Nucleus accumbens (tissue), 56 donors: ENCODE measurements at places on chromosomes 3 and 15.

DNA sequence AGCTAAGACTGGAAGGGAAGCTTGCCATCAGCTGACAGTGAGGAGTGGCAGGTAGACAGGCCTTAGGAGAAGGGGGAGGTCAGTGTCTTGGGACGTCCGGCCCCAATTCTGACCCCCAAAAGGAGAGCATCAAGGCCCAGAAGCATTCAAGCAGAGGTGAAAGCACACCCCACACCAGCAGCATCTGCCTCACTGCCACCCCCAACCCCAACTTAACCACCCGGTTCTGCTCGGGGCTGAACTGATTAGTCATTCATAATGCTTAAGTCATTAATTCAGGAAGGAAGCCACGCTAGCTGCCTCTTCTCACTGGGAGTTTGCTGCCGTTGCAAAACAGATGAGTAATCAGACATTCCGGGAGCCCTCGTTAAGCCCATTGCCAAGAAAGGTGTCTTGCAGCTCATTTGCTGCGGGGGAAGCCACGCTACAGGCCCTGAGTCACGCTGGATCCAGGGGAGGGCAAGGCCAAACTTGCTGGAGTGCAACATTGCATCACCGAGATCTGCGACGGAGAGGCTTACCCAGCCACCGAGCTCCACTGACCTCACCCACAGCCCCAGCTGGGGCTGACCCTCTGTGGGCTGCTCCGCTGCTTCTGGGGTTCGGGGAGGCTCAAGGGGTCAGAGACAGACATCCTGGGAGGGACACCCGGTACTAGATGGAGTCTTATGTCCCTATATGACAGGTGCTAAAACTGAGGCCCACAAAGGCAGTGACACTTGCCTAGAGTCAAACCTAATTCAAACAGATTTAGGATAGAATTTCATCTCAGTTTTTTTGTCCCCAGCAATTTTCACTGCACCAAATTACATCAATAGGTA lies 46.4 kb upstream of the HES1 start:
- DNase-seq: no peak

- DNase-seq: no peak
Measured at GRCh38 chr15:57387564-57388076, 11.3 kb downstream of the CGNL1 start.

- no peak for DNase-seq
Measured at GRCh38 chr15:88624971-88625490, 3.9 kb downstream of the AEN start.

- no peak for DNase-seq
Measured at GRCh38 chr3:1734494-1735122, 364.1 kb upstream of the CNTN4 start.

DNA sequence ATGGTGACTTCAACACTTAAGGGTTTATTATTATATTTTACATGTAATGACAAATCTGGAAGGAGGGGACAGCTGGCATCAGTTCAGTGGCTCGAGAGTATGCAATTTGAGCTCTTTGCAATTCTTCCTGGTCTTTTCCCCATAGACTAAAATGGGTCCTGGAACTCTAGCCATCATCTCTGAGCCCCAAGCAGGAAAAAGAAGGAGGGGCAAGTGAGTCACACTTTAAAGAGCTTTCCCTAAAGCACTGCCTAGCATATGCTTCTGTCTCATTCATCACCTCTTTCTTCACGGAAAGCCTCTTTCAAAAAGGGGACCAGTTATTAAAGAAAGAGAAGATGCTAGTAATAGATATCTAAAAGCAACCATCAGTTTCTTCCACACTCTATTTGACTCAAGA lies 466.3 kb downstream of the ZIC1 start:
- DNase-seq: no peak

- DNase-seq: no peak
Measured at GRCh38 chr15:51180011-51180410, 85.3 kb upstream of the TNFAIP8L3 start.

DNA sequence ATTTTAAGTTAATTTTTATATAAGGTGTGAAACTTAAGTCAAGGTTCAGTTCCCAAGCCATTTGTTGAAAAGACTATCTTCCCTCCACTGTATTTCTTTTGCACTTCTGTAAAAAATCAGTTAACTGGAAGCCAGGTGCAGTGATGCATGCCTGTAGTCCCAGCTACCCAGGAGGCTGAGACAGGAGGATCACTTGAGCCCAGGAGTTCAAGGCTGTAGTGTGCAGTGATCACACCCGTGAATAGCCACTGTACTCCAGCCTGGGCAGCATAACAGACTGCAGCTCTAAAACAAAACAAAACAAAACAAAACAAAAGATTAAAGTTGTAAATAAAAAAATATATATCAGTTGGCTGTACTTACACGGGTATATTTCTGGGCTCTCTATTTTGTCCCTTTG lies 33.1 kb upstream of the SEC22A start:
- DNase-seq: no peak

GRCh38 chr15:42404461-42405235 lies 45.3 kb downstream of the CAPN3 start:
- no peak for DNase-seq

- DNase-seq: no peak
Measured at GRCh38 chr15:58260725-58261267, 122.6 kb downstream of the AQP9 start.

DNA sequence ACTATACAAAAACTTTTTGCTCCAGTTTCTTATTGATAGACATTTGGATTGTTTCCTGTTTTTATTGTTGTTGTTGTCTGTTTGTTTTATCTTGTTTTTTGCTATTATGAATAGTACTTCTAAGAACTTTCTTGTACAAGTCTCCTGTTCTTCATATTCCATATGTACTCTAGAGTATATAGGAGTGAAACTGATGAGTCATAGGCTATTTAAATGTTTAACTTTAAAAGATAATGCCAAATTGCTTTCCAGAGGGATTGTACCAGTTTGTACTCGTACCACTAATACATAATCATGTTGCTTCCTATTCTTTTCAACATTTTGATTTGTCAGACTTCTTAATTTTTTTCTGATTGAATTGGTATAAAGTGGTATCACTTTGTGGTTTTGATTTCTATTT lies 19.6 kb downstream of the LRRC49 start:
- no peak for DNase-seq

DNA sequence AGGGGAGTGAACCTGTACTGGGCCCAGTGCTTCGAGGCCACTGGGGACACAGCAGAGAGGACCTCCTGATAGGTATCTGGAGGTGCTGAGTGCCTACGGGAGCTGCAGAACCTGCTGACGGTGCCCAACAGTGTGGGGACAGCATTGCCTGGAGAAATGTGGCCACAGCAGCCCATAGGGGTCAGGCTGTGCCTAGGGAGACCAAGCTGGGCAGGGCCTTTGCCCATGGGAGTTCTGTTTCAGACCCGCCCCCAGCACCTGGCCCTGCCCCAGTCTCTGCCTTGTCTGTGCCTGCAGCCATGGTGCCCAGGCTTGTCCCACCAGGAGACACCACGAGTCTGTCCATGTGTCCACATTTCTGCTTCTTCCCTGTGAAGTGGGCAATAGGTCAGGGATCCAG lies 15.3 kb upstream of the RPL32 start:
- no peak for DNase-seq

DNA sequence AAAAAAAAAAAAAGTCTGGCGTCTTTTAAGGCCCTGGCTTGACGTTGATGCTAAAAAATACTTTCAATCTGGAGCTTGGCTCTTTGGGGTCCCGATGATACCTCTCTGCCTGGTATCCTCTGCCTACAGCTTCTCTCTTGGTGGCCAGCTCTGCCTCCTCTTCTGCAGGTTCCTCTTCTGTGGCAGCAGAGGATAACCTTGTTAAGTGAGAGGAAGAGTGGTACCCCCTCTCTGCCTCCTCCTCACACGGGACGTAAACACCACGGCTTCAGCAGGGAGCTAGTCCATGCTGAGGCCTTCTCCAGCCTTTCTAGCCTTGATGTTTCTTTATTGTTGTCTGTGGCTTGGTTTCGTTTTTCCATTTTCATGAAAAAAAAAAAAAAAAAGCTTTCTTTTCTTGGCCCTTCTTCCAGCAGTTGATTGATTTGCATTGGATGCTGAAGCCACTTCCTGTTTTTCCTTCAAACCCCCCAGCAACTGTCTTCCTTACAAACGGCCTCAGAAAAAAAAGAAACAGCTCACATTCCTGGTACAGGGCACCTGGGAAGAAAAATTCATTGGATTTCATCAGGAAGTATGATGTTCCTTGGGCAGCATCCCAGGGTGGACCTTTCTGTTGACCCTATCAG lies 59.7 kb downstream of the RORA start:
- no peak for DNase-seq

- peak; percentile 82 for DNase-seq
Measured at GRCh38 chr3:179652447-179653095, at the start of gene USP13. TSS of gene USP13 (plus strand) at chr3:179653040. CDS start at chr3:179653226, 186 bp downstream.

GRCh38 chr15:81289910-81290309 lies 34.0 kb downstream of the STARD5 start:
- DNase-seq: no peak

GRCh38 chr3:119294696-119295671 lies 801 bp downstream of the ARHGAP31 start:
- no peak for DNase-seq

- no peak for DNase-seq
Measured at GRCh38 chr3:73719413-73719851, 94.7 kb upstream of the PDZRN3 start.

- no peak for DNase-seq
Measured at GRCh38 chr3:72224804-72225509, 440.0 kb upstream of the PROK2 start.

- no peak for DNase-seq
Measured at GRCh38 chr3:174126990-174127758, 729.6 kb downstream of the NLGN1 start.

- DNase-seq: no peak
Measured at GRCh38 chr3:136783708-136784191, 31.6 kb upstream of the STAG1 start.

DNA sequence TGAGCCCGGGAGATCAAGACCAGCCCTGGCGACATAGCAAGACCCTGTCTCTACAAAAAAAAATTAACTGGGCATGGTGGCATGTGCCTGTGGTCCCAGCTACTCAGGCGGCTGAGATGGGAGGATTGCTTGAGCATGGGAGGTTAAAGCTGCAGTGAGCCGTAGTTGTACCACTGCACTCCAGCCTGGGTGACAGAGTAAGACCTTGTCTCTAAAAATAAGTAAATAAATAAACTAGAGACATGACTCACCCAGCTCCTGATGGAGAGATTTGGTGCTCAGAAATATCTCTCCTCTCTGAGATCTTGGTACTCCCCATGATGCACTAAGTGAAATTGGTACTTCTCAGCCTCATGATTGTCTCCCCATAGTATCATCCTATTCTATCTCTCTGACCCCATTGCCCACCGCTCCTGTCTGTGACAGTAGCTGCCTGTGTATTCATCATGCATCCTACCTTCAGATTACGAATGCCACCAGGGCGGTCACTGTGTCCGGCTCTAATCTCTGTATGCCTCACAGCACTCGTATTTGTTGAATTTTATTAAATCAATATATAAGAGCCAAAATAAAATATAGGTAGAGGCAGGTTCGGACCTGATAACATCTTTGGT lies 50.9 kb downstream of the ABHD2 start:
- no peak for DNase-seq

- DNase-seq: no peak
Measured at GRCh38 chr3:8518138-8518537, 16.5 kb downstream of the LMCD1 start.

DNA sequence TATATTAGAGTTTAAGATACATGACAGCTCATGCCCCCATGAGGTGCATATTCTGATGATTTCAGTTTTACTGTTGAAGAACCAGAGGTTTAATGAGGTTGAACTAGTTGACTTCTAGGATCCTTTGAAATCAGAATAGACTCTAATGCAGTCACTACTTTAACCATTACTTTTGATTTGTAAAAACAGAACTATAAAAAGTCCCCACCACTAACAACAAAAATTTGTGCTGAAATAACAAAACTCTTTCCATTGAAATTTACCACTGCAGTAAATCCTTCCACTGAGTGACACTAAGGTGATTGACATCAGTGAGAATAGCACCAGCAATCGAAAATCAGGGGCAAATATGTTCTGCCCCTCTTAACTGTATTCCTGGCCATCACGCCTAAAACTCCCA lies 214.1 kb downstream of the SHQ1 start:
- DNase-seq: no peak

- DNase-seq: no peak
Measured at GRCh38 chr15:42444415-42445063, 46.4 kb downstream of the ZNF106 start.

DNA sequence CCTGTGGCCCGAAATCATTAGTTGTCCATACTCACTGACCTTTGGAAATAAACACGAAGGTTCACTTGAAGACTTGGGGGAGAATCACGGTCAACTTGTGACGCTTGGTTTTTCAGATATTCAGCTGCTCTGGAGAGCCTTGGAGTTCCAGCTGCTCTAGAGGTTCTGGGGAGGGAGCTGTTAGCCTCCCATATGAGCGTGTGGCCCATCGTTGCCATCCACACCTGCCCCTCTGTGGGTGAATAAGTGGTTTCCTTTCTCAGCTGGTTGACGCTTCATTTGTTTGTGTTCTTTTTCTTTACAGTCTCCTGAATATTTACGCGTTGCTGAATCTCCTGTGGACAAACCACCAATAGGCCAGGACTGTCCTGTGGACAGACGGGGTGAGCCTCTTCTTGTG lies 35.6 kb downstream of the APBA2 start:
- DNase-seq: no peak

DNA sequence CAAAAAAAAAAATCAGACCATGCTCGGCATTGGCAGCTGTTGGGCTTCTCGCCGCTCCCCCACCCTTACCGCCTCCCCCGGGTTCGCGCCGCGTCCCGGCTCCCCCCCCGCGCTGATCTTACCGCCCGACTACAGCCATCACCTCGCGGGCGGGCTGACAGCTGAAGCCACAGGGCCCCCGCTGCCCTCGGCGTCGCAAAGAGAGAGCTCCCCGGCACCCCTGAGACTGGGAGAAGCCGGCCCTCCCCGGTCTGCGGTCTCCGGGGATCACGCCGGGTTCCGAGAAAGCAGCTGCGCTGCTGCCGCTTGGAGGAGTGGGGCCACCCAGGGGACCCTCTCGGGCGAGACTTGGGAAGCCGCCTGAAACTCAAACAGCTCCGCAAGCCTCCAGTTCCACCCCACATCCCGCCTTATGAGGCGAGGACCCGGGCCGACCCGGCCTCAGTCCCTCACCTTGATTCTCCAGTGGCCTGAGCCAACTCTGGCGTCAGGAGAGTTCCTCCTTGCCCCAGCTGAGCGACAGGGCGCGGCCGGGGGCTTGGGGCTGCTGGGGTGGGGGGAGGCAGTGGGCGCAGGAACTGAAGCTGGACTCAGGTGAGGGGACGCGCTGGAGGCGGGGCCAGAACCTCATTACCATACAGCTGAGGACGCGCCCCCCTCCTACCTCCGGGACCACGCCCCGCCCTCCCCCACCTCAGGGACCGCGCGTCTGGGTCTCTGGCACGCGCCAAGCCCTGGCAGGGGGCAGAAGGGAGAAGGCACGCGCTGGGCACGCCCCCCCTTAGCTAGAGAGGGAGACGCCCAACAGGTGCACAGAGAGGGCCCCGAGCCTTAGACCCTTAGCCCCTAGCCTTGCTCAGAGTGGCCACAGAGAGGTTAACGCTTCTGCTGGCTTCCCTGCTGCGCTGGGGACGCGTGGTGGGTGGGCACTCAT lies 1.0 kb upstream of the DLL4 start:
- no peak for DNase-seq

GRCh38 chr3:37819591-37819990 lies 42.1 kb upstream of the CTDSPL start:
- DNase-seq: no peak

GRCh38 chr3:81778678-81779182 lies 17.3 kb upstream of the GBE1 start:
- no peak for DNase-seq

GRCh38 chr15:40242213-40242599 lies 3.3 kb downstream of the PAK6 start:
- no peak for DNase-seq
